K562 (cell line): ENCODE measurements at places on chromosomes 5 and 9.

GRCh38 chr5:108339220-108339619 lies 42.7 kb downstream of the FBXL17 start:
- no peak overlapping the region for H3K27ac ChIP-seq
- H3K4me1 ChIP-seq = no peaks in the 10 kb centered on the region
- no peak for DNase-seq
- H3K27me3 ChIP-seq = no peaks in the 10 kb centered on the region
- no peak overlapping the region for H3K4me3 ChIP-seq

- DNase-seq = no peak
- H3K4me3 ChIP-seq = no peak overlapping the region
- H3K4me1 ChIP-seq = peaks cover 25% of the 10 kb centered on the region
These were observed 132.4 kb downstream of the ROR2 start for GRCh38 chr9:91817493-91818224.

DNA sequence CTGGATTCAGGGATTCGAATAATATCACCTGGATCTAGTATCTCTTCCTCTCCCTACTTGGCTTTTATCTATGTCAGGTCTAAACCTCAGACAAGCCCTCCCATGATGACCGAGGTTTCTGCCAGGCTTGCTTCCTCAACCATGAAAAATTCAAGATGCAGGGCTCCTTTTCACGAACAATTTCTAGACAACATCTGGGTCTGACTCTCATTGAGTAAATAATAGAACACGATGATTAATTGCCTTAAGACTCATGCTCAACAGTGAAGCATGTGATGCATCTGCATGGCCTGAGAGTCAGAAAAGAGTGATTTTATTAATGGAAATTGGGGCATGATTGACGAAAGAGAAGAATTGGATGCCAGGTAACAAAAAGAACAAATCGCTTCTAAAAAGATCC lies 277.2 kb upstream of the ZNF608 start:
- no peaks in the 10 kb centered on the region for H3K36me3 ChIP-seq
- H3K27ac ChIP-seq = no peak overlapping the region
- DNase-seq = no peak
- no peaks in the 10 kb centered on the region for H3K27me3 ChIP-seq
- no peaks in the 10 kb centered on the region for H3K4me1 ChIP-seq

- no peaks in the 10 kb centered on the region for H3K27me3 ChIP-seq
- H3K36me3 ChIP-seq = no peaks in the 10 kb centered on the region
- DNase-seq = no peak
- no peak overlapping the region for H3K4me3 ChIP-seq
- no peak overlapping the region for H3K27ac ChIP-seq
- H3K4me1 ChIP-seq = no peaks in the 10 kb centered on the region
These were observed 410.1 kb upstream of the SMARCA2 start for GRCh38 chr9:1604942-1605560.

DNA sequence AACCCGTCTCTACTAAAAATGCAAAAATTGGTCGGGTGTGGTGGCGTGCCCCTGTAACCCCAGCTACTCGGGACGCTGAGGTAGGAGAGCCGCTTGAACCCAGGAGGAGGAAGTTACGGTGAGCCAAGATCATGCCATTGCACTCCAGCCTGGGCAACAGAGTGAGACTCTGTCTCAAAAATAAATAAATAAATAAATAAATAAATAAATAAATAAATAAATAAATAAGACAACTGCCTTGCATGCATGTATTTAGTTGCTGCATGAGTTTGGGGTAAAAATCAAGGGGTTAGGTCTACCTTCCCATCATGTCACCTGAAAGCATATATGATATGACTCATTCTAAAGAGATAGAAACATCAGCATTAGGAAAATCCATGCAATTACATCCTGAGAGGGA lies 254.0 kb downstream of the ADAMTSL1 start:
- H3K27ac ChIP-seq = no peak overlapping the region
- DNase-seq = no peak
- no peaks in the 10 kb centered on the region for H3K4me1 ChIP-seq
- no peak overlapping the region for H3K4me3 ChIP-seq
